ENCODE measurements at places on chromosomes 2 and 18. TPM values are rescaled to one million over a fixed set of nuclear protein-coding genes. Genes with fewer than 3 reads are reported as not detected.

Gene COL5A2
- 1.9 TPM for total RNA-seq

Gene MOGAT1
- not detected for total RNA-seq

Gene C2orf74
- 4.1 TPM for total RNA-seq

Gene UCN
- 0.85 TPM for total RNA-seq

Gene SEPTIN10
- 71.4 TPM for total RNA-seq

Gene SERPINB11
- total RNA-seq: not detected

Gene UGT1A5
- total RNA-seq: 0.24 TPM

Gene GPR39
- total RNA-seq: 7.2 TPM

Gene UGT1A3
- total RNA-seq: 0.24 TPM

Gene EFEMP1
- 188 TPM for total RNA-seq

Gene NPPC
- not detected for total RNA-seq
